NCI-H748 treated with DMSO at 0.1 percent for 48 hours (cell line): ENCODE measurements at places on chromosomes 5 and 9.

- no peak for DNase-seq
These were observed 128.3 kb upstream of the C9orf72 start for GRCh38 chr9:27701587-27701986.

- DNase-seq: no peak
These were observed 3.4 kb upstream of the CACFD1 start for GRCh38 chr9:133456409-133456808.

GRCh38 chr9:115946530-115946929, 207.1 kb upstream of the PAPPA start:
- DNase-seq: peak; percentile 16

DNA sequence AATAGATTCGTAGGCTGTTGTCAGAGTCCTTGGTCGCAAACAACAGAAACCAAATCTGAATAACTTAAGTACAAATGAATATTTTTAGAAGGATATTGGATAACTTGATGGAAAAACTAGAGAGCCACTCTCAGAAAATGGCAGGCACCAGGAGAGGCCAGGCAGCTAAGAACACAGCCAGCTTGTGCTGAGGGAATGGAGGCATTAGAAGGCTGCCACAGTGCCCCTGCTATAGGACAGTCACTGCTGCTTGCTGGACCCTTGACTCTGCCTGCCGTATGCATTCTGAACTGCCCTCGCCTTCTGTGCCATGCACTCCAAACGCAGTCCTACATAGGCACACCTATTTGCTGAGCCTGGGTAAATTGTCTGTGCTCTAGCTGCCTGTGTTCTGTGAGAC, 78.6 kb downstream of the MAST4 start:
- no peak for DNase-seq

GRCh38 chr5:170171811-170172210, 61.0 kb upstream of the C5orf58 start:
- no peak for DNase-seq

- DNase-seq: no peak
These were observed 1162.9 kb upstream of the WWC1 start for GRCh38 chr5:167128581-167128980.

GRCh38 chr5:119330367-119331183, 25.2 kb upstream of the TNFAIP8 start:
- no peak for DNase-seq

- no peak for DNase-seq
These were observed 130.6 kb downstream of the SLF1 start for GRCh38 chr5:94749042-94749441.

DNA sequence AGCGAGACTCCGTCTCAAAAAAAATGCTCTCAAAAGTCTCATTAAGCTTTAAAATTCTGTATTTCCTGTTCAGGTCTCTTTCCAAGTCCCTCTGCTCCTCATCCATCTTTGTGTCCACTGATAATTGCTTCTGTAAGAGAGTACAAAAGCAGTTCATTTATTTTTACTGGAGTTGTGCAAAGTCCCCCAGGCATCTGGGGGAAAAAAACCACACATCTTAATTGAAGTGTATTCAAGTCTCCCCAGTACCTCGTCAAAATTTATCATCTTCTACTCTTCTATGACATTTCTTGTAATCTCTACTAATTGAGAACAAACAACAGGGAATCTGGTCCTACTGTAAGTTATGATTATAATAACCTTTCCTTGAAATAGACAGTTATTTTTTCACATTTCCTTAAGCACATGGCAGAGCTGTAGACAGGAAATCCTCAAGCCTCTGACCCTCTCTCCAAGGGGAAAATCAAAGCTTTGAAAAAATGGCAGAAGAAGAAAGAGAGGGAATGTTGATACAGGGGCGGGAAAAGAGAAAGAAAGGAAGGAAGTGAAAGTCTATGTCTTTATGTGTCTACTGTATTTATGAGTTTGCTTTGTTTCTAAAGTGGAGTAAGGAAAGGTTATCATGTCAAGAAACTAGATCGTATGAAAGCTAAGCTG, 51.5 kb downstream of the RAI14 start:
- DNase-seq: no peak

DNA sequence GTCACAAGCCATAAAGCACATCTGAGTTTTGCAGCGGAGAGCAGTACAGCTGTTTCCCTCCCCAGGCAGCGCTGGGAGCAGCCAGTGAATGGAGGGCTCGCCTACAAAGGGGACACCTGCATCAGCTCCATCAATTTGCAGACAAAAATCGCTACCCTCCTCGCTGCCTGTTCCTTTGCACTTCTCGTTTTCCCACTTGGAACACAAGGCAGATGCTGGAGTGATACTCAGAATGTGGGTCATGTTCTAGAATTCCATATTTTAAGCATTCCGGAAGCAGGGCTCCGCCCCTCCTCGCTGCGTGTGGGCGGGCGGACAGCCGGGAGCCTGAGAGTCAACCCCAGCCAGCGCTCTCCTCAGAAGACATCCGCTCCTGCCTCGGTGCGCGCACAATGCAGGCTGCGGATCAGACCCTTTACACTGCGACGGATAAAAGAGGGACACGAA, 92.1 kb downstream of the LMNB1 start:
- DNase-seq: no peak

DNA sequence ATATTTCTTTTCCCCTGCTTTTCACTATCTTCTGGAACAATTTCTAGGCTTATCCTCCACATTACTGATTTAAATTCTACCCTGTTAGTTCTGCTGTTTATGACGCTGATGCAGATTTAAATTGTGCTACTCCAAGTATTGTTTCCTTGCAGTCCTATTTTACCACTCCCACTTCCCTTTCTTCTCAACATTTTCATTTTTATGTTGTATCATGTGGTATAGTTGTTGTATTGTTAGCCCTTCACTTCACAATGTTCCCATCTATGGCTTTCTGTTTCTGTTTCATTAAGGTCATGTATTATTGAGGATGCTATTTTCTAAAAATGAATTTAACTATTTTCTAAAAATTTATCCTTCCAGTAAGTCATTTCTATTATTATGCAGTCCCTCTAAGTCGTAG, 254.4 kb downstream of the NDUFS4 start:
- DNase-seq: no peak

GRCh38 chr9:35820076-35820475, 5.2 kb upstream of the HINT2 start:
- no peak for DNase-seq

GRCh38 chr9:68489646-68490045, 51.0 kb downstream of the TMEM252 start:
- no peak for DNase-seq

GRCh38 chr5:74031536-74031935, 405.5 kb downstream of the ARHGEF28 start:
- no peak for DNase-seq

- no peak for DNase-seq
These were observed 247.6 kb upstream of the ACO1 start for GRCh38 chr9:32136700-32137339.

DNA sequence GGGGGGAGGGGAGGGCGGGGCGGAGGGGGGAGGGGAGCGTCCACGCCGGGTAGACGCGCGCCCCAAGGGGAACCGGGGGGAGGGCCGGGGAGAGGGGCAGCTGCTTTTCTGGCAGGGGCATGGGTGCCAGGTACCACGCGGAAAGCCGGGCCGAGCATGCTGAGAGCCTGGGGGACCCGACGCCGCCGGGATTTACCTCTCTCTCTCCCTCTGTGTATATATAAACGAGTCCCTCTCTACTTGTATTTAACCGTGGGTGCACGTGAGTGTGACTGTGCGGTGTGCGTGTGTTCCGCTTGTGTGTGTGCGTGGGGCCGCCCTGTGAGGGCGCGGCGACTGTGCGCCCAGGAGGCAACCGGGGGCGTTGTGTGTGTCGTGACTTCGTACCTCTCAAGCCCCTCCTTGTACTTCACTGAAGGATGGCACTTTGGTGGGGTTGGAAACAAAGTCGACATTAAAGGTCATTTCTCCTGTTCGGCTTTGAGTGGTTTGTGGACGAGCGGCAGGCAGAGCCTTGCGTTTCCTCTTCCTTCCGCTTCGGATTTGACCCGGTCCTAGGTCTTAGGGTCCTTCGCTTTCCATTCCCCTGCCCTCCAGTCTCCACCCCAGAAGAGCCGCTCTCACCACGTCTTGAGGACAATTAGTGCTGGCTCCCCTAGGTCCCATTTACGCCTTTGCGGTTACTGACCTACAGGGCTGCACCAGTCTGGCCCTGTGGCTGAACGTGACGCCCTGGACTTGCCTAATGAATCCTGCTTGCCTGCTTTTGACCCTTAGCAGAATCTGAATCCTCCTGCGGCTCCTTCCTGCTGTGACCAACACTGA, 36.2 kb upstream of the TTC1 start:
- DNase-seq: no peak

DNA sequence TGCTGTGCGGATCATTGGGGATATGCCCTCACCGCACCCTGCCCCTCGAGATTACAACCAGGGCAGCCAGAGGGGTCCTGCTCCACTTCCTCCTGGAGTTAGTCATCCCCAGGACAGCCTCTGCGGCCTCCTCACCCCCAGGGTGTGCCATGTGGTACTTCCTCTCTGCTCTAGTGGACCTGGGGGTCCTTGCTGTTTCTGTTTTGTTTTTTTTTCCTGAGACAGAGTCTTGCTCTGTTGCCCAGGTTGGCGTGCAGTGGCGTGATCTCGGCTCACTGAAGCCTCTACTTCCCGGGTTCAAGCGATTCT, 5.2 kb upstream of the FCN1 start:
- DNase-seq: no peak

- peak; percentile 76 for DNase-seq
These were observed 33.3 kb downstream of the KCTD16 start for GRCh38 chr5:144203750-144204596.

DNA sequence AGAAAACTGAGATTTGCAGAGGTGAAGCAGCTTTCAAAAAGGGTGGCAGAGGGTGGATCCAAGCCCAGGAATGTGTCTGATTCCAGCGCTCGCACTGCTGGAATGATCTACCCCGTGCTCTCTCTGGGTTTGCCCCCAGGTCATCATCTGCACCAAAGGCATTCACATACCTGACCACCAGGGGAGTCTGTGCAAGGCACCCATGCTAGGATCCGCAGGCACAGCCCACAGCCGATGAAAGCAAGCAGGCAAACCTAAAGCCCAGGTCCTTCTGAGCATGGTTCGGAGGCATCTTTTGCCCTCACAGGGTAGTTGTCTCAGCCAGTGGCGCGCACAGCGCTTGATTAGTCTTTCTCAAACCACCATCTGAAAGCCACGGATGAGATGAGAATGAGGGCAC, 56.6 kb downstream of the TEK start:
- no peak for DNase-seq

GRCh38 chr5:170554521-170555267, 50.9 kb downstream of the KCNIP1 start:
- DNase-seq: no peak

DNA sequence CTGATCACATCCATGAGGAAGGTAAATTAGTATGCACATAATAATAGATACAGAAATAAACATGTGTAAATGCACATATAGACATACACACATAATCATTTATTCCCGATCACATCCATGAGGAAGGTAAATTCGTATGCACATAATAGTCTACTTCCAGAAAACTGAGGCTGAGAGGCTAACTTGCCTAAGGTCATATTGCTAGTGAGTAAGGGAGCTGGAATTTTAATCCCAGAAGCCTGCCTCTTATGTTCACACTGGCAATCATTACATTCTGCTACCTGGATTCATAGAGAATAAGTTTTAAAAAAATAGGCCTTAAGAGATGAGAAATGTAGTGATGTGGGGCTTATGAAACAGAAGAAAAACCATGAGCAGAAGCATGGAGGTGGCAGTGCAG, 716.3 kb downstream of the BRINP1 start:
- no peak for DNase-seq

- DNase-seq: no peak
These were observed 2064.1 kb downstream of the MAT2B start for GRCh38 chr5:165569551-165569950.

DNA sequence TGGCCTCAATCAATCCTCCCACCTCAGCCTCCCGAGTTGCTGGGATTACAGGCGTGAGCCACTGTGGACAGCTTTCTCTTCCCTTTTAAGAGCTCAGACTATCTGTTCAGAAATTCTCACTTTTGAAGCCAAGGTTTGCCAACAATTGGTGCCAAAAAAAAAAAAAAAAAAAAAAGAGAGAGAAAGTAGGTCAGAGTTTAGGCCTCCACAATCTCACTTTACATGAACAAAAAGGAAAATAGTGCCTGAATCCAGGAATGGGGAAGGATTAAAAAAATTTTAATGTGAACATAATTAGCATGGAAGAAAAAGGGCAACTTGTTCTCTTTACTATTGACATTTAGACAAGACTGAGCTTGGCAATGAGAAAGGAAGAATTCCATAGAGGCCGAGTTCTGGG, 94.1 kb downstream of the NSG2 start:
- no peak for DNase-seq

- no peak for DNase-seq
These were observed 44.0 kb downstream of the VAV2 start for GRCh38 chr9:133948131-133948530.

DNA sequence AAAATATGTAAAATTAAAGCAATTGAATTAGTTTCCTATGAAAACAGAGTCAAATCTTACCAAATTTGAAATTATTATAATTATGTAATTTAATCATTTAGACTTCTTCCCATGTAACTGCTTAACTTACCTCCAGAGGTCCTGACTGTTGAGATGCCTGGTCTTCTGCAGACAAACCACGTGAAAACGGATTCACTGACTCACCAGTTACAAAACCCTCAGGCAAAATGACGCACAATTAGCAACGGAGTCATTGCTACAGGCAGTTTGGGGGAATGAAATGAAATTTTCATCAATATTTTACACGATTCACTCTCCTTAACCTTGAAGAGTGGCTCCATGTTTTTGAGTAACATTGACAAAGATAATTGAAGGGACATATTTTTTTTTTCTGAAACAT, 460.8 kb downstream of the MTRR start:
- no peak for DNase-seq

DNA sequence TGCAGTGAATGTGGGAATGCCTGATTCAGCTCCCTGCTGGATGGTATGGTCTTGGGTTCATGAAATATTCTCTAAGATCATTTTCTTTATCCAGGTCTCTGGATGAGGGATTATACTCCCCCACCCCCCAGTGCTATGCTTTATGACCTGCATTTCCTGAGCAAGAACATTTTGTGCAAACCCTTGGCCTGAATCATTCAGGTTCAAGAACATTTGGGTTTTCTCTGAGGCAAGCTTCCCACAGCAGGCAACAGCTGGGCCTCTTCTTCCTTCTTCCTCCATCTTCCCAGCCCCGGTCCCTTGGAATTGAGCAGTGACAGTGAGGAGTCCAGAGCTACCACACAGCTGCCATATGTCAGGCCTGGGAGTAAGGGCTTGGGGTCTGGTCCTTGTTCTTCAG, 58.6 kb upstream of the TNFSF15 start:
- no peak for DNase-seq
